Activated effector memory CD4-positive, alpha-beta T cell treated with Interleukin-2 at 50 U/mL for 16 hours (primary cell): ENCODE measurements at places on chromosomes 1 and 21.
A peak's percentile ranks its signal among the peaks of the same experiment; 100 is the strongest.

- no peak for DNase-seq
Observed at GRCh38 chr21:38272215-38272614, 15.4 kb downstream of the KCNJ15 start.

- DNase-seq = no peak
Observed at GRCh38 chr1:215226757-215227156, 144.2 kb downstream of the KCNK2 start.

- DNase-seq = no peak
Observed at GRCh38 chr1:66396212-66396890, 137.6 kb upstream of the SGIP1 start.

DNA sequence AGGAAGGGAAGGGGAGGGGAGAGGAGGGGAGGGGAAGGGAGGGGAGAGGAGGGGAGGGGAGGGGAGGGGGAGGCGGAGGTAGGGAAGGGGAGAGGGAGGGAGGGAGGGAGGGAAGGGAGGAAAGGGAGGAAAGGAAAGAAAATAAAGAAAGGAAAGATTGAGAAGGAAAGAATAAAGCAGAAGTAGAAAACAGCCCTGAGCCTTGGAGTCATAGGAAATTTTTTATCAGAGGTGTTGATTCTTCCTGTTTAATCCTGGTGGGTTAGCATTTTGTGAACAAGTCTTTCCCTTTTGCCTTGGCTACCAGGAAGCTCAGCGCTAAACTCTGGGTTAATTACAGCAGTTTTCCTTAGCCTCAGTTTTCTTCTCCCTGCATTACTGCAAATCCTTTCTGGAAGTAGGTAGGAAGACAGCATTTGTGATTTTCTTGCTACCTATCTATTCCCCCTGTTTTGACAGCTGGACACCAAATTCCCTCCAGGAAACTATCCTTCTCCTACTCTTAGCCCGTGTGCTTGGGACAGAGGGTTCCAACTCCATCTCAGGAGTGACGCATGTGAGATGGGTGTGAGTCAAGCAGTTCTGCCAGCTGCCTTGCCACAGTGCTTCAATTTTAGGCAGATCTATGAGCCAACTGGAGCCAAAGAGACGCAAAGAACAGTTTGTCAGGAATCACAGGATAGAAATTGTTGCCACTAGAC lies 26.9 kb downstream of the TOMM20 start:
- DNase-seq = no peak

DNA sequence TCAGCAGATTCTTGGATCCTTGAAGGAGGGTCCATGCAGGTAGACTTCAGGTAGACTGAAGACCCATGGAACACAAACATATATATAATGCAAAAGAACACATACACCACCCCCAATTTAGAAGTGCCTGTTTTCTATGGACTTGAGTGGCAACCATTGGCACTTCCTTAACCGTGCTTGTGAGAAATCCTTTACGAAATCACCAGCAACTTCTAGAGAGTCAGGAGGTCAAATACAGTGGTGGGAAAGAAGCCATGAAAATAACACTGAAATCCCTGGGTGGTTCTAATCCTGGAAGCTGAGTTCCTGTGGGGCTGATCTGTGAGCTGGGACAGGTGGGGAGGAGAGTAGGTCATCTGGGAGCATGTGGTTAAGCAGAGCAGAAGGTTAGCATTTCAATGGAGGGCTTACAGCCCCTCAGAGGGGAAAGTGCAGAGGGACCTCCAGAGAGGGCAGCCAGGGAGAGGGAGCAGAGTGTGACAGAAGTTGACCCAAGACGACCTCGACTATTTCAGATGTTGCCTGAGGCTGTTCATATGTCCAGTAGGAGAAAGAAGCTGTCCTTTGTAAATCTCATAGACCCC lies 13.0 kb upstream of the IL10 start:
- no peak for DNase-seq

DNA sequence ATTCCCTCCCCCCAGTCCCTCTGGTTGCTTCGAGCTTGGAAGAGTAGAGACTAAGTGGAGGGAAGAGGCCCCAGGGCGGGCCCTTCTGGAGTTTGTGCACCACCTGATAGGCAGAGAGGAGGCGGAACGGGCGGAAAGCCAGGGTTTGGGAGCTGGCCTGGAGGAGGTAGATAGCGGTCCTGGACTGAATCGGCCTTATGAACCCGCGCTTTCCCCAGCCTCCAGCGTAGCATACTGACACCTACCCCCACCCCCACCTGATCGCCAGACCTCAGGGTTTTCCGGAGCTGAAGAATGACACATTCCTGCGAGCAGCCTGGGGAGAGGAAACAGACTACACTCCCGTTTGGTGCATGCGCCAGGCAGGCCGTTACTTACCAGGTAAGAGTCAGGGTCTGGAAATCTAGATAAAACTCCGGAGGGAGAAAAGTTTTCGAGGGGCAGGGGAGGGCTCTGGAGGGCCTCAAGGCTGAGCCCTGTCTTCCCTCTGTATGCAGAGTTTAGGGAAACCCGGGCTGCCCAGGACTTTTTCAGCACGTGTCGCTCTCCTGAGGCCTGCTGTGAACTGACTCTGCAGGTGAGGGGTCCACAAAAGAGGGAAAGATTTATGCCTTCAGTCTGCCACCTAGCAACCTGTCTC lies 705 bp downstream of the UROD start:
- DNase-seq = no peak

DNA sequence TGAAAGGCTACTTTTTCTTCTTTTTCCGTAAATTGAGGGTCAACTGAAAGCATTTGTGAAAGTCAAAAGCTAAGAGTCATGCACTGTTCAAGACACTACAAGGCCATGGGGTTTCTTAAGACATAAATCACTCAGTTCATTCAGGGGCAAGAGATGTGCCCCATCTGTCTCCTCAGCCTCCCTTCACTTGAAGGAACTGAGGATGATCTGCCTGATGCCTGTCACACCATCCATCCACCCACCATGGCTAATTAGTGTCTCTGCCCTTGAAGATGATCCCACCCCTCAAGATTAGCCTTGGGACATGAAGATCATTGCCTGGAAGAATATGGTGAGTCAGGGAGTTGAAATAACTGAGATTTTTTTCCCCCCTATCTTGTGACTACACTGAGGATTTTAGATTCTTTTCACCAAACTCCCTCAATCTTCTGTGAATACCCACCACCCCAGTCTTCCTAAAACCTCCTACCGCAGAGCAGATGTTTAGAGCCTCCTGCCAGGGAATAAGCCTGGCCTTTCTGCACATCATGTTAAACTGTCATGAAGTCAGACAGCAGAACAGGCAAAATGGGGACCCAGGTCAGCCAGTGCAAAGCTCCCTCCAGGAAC lies 88.6 kb upstream of the LMO4 start:
- no peak for DNase-seq

GRCh38 chr1:206590025-206590758 lies 22.1 kb downstream of the EIF2D start:
- peak; percentile 46 for DNase-seq

DNA sequence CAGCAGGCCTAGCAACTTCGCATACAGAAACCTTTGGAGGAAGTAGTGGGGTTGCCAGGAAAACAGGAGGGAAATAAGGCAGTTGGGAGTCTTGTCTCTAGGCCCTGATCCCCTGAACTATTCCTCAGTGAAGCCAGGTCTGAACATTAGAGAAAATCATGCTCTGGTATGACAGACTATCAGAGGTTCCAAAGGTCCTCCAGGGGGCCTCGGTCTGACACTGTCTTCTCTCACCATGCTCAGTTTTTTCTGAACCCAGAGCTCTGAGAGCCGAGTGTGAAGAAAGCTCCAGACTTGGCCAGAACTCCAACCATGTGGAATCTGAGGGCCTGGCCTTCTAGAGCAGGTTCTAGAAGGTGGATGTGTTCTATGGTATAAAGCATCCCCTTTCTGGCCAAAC lies 4.0 kb downstream of the TOMM40L start:
- DNase-seq = no peak

- no peak for DNase-seq
Observed at GRCh38 chr1:31111290-31111951, 45.9 kb upstream of the PUM1 start.

DNA sequence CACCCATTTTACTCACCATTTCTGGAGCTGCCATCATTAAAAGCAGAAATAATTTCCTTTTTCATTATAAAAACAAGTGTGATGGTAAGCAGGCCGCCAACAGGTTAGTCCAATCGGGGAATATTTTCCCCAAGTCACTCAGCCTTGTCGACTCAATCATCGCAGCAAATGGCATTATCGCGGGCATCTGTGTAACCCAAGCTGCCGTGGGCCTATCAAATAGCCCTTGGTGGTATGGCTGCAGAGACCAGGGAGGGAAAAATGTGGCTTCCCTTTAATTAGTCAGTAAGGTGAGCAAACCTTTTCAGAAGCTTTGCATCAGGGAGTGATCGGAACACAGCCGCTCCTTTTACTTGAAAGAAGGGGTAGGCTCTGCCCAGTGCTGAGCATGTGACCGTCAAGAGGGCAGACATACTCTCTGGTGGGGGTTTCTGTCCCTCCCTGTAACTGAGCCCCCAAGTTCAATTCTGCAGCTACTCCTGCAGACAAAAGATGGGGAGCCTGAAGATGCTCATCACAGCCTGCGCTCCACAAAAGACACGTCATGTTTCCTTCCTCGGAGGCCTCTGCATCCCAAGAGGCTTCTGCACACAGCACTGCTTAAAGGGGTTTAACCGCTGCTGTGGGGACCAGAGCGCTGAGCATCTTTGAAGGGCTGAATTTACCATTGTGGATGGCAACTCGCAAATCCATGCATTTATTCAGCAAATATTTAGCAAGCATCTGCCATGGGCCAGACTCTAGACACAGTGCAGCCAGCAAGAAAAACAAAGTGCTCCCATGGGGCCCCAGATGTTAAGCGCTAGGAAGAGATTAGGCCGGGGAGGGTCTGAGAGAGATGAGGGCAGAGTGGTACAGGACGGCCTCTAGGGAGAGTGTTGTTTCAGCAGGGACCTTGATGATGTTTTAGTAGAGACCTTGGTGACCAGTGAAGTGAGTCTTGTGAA lies 1.2 kb upstream of the TMPRSS3 start:
- no peak for DNase-seq

DNA sequence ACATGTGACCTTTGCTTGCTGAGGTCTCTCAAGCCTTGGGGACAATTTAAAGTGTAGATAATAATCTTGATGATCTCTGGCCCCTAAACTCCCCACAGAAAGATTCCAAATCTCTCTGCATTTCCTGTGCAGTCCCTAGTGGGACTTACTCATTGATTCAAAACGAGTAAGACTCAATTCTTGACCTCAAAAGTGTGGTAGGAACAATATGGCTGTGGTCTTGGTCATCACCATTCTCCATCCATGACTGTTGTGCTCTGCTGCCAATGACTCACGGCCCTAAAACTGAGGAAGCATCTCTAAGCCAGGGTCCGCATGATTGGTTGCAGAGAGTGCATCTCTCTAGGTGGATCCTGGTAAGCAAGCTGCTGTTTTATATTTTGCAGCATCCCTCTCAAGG lies 268.0 kb downstream of the PTGER3 start:
- DNase-seq = no peak

DNA sequence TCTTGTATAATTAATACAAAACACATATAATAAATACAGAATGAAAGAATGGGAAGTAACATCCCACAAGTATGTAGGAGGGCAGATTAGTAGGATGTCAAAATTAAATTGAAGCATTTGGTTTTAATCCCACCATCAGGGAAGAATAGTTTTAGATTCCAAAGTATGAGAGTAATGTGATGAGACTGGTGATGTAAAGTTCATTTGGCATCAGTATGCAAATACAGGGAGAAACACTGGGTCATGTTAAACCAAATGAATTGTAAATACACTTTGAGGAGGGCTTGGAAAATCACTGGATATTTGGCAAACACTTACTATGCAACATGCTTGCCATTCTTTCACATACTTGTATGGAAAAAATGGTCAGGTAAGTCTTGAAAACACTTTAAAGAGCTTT lies 358.8 kb downstream of the DPYD start:
- no peak for DNase-seq

- no peak for DNase-seq
Observed at GRCh38 chr1:88892357-88892877, 1.1 kb upstream of the GTF2B start.

DNA sequence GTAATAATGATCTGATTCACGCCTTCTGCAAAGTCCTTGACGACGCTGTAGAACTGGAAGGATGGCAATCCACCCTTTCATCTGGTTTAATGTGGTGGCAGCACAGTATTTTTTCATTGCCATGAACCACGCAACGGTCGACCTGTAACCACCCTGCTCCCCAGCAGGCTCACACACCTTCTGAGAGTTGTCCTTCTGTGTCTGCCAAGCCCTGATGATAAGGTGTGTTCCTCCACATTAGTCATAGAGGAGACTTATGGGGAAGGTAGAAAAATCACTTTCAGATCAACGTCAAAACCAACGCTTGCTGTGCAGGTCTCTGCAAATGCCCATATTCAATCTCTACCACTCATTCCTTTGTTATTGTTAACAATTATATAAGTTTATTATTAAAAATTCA lies 328.7 kb downstream of the SIPA1L2 start:
- DNase-seq = no peak

DNA sequence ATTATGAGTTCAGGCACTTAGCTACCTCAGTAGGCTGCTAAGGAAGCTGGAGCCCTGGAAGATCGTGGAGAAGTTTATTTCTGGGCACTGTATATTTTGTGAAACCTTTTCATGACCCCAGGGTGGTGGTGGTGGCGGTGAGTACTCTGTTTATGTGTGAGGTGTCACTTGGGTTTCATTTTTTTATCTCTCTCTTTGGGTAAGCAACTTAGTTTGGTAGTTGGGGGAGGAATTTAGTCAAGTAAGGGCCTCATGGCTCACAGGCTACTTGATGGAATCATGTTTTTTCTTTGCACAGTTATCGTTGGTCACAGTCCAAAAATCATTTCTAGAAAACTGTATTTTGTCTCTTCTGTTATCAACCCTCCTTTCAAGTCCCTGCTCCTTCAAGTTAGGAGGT lies 33.9 kb downstream of the C1orf141 start:
- no peak for DNase-seq

DNA sequence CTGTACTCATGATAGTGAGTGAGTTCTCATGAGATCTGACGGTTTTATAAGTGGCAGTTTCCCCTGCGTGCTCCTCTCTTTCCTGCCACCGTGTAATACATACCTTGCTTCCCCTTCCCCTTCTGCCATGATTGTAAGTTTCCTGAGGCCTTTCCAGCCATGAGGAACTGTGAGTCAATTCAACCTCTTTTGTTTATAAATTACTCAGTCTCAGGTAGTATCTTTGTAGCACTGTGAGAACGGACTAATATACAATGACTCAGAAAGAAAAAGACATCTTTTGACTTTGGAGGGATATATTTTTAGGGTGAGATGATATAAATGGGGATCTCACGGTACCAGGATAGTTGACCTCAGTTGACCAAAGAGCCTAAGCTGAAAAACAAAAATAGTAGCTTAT lies 74.7 kb upstream of the BACH1 start:
- DNase-seq = no peak

DNA sequence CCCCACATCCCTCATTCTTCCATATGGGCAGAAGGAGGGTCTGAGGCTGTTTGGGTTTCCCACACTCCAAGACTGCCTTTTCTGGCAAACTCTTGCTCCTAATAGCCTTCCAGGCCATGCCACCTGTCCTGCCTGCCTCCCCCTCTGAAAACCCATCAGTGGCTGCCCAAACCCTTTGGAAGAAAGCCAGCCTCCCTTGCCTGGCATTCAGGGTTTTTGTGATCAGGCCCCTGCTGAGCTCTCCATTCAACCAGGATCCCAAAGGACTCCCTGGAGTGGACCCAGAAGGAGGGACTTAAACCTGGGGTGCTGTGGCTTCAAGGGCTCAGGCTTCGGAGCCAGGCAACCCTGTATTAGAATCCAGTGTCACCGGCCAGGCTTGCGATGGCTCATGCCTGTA lies 4.2 kb upstream of the GUCA2A start:
- DNase-seq = no peak

GRCh38 chr1:44072204-44072603 lies 40.9 kb upstream of the SLC6A9 start:
- no peak for DNase-seq
